ENCODE measurements at places on chromosomes 7 and 10. TPM values are rescaled to one million over a fixed set of nuclear protein-coding genes. Genes with fewer than 3 reads are reported as not detected.

FAM25A gene
- not detected for polyA plus RNA-seq

- DNase-seq, result no peak
Measured at GRCh38 chr10:124618470-124619073, 125.6 kb downstream of the FAM53B start.

- no peak for DNase-seq
Measured at GRCh38 chr7:114645451-114645850, 230.8 kb downstream of the FOXP2 start.

GRCh38 chr7:23981314-23981713 lies 271.3 kb downstream of the STK31 start:
- DNase-seq, result no peak

- DNase-seq, result no peak
Measured at GRCh38 chr10:116676118-116676517, 55.4 kb downstream of the PNLIPRP2 start.

- DNase-seq, result no peak
Measured at GRCh38 chr7:37113661-37114355, 334.9 kb downstream of the ELMO1 start.

ZNF789 gene
- polyA plus RNA-seq, result 61.3 TPM

- peak; percentile 35 for DNase-seq
Measured at GRCh38 chr10:104680467-104681401, 39.6 kb downstream of the SORCS3 start.

LLCFC1 gene
- polyA plus RNA-seq, result 6.6 TPM

Measured in large intestine (tissue), 12 donors.